ENCODE measurements at places on chromosomes 3 and 15.

GRCh38 chr3:135895106-135895733 is 70.3 kb upstream of the PPP2R3A start:
- no peak for DNase-seq

- no peak for DNase-seq
These were observed 1.3 kb upstream of the ARL14 start for GRCh38 chr3:160675566-160676124.

- DNase-seq, result no peak
These were observed 21.4 kb upstream of the PRTG start for GRCh38 chr15:55764398-55764797.

DNA sequence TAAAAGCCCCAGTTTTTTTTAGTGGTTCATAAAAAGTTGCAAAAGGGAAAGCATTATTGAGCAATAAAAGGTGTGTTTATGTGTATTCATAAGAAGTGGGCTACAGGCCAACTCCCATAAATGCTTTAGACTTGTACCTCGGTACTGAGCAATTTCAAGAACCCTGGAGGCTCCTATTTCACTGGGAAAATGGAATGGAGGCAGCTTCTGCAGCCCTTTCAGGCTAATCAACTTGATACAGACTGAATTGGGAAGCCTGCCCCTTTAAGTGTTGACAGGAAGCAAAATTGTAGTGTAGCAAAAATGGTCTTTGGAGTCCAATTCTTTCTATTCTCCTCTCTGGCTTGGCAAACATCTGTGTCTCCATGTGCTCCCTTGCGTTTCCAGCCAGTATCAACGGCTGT is 118.8 kb downstream of the ECT2 start:
- DNase-seq, result no peak

DNA sequence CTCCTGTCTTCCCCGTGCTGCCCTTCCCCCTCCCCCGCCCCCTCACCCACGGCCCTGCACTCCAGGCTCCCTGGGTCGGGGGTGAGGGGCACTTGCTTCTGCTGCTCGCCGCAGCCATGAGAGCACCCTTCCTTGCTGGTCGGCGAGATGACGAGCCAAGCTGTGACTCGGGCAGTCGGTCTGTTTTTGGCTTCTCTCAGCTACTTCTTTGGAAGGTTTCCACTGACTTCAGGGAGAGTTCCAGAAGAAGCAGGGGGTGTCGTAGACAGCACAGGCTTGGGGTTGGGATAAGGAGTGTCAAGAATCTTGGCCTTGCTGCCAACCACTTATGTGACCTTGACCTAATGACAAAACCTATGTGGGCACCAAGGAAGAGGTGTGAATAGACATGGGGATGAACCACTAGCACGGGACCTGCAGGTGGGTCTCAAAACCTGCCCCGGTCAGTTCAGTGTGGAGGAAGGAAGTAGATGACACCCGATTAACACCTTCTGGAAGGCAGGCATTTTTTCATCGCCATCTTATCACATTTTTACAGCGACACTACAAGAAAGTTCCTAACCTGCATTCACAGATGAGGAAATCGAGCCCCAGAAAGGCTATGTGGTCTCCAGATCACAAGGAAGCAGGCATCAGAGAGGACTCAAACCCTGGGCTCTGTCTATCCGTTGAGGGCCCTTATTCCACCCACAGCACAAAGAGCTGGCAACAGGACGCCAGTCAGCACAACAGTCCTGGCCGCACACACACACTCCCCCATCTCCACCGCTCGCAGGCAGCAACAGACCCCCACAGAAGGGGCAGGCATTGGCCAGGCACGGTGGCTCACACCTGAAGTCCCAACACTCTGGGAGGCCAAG is 120.9 kb downstream of the LIPC start:
- DNase-seq, result no peak

GRCh38 chr15:86903642-86904421 is 824.2 kb downstream of the AGBL1 start:
- DNase-seq, result no peak

- DNase-seq, result no peak
These were observed 95.2 kb downstream of the CHSY1 start for GRCh38 chr15:101156509-101157159.

DNA sequence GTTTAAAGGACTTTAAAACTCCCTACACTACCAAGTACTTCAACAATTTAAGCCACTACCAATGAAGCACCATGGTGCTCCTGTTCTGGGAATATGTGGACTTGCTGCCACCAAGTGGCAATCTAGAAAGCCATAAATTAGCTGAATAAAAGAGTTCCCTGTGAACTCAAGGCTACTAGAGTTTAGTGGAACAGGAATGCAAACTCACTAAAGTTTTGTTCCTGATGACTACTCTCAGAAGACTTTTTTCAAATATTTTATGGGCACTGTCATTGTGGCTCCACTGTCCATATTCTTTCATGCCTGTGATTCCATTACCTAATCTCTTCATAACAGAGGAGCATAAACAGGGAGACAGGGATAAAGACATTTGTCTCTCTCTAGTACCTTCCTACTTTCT is 63.9 kb downstream of the TMCC1 start:
- DNase-seq, result no peak

GRCh38 chr15:40090774-40091455 is 17.8 kb downstream of the BMF start:
- DNase-seq, result no peak

GRCh38 chr3:149621218-149622005 is 36.4 kb downstream of the WWTR1 start:
- DNase-seq, result no peak

GRCh38 chr15:59105854-59106253 is 908 bp downstream of the CCNB2 start:
- no peak for DNase-seq

DNA sequence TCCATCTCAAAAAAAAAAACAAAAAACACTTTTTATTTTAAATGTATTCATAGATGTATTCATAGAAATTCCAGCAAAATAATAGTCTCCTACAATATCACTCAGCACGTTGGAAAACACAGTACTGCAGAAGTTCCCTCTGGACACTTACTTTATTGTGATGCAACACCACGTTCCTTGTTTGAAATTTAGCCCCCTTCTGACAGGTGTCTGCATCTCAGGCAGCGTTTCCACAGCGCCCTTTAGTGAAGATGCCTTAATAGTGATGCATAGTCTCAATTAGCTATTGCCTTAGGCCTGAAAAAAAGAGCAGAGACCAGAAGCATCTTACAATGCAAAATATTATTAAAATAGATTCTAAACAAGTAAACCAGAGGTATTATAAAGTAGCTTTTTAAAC is 20.3 kb downstream of the IL12A start:
- no peak for DNase-seq

GRCh38 chr15:39925112-39925842 is 5.2 kb upstream of the GPR176 start:
- DNase-seq, result no peak

DNA sequence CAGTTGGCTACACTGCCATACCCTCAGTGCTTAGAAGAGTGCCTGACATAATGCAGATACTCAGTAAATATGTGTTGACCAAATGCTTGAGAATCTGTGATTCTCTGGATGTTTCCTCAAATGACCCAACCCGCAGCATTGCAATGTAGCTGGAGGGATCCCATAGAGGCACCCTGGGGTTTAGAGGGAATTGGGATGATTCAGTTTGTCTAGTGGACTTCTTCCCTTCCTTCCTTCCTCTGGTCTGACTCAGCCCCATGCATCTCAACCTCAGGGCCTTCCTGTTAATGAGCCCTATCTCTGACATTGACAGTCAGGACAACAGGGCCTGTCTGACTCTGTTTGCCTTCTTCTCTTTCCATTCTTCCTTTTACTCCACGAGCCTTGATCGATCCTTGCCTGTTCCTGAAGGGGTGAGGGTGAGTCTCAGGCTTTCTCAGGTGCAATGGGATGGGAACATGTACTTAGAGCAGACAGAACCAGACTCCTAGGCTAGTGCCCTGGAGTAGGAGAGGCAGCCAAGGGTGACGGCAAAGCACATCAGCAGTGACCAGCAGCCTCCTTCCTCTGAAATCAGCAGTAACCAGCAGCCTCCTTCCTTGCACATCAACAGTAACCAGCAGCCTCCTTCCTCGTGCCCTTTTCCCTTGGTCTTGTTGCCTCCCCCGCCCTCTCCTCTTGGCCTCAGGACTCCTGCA is 78.2 kb downstream of the DGKG start:
- no peak for DNase-seq

DNA sequence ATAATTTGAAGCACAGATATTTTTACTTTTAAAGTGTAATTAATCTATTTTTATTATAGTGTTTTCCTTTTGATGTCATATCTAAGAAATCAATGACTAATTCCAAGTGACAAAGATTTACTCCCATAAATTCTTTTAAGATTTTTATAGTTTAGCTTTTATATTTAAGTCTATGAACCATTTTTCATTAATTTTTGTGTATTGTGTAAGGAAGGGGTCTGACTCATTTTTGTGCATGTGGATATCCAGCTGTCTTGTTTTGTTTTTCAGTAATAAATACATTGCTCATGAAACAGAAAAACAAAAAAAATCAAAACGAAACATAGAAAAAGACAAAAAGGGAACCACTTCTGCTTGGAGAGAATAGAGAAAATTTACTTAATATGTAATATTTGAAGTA is 145.1 kb downstream of the EPHA6 start:
- no peak for DNase-seq

DNA sequence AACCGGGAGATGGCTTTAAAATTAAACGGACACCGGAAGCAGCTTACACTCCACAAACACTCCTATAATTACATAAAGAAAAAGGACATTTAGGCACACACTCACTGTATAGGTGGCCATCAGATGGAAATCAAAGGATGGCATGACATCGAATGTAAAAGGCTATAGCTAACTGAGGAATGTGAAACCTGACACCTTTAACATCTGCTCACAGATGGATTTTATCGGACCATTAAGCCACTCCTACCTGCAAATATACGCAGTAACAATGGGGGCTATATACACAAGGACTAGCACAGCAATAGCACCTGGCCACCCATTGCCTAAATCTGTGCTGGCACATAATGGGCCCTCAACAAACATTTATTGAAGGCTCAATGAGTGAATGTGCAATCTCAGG is 14.5 kb upstream of the RBSN start:
- DNase-seq, result no peak

All from esophagus squamous epithelium (tissue), 5 donors.